ENCODE measurements at places on chromosomes 12 and 14.

GRCh38 chr12:111444925-111445725 is 39.4 kb downstream of the SH2B3 start:
- no peaks in the 10 kb centered on the region for H3K27me3 ChIP-seq
- peaks cover under 1% of the 10 kb centered on the region for H3K36me3 ChIP-seq
- no peak overlapping the region for H3K4me3 ChIP-seq
- peaks cover 29% of the 10 kb centered on the region for H3K4me1 ChIP-seq

GRCh38 chr14:35274805-35275204 is 17.4 kb upstream of the PSMA6 start:
- no peak overlapping the region for H3K4me3 ChIP-seq
- H3K27ac ChIP-seq = no peak overlapping the region
- H3K4me1 ChIP-seq = no peaks in the 10 kb centered on the region
- H3K36me3 ChIP-seq = no peaks in the 10 kb centered on the region
- no peak for DNase-seq
- H3K27me3 ChIP-seq = no peaks in the 10 kb centered on the region

DNA sequence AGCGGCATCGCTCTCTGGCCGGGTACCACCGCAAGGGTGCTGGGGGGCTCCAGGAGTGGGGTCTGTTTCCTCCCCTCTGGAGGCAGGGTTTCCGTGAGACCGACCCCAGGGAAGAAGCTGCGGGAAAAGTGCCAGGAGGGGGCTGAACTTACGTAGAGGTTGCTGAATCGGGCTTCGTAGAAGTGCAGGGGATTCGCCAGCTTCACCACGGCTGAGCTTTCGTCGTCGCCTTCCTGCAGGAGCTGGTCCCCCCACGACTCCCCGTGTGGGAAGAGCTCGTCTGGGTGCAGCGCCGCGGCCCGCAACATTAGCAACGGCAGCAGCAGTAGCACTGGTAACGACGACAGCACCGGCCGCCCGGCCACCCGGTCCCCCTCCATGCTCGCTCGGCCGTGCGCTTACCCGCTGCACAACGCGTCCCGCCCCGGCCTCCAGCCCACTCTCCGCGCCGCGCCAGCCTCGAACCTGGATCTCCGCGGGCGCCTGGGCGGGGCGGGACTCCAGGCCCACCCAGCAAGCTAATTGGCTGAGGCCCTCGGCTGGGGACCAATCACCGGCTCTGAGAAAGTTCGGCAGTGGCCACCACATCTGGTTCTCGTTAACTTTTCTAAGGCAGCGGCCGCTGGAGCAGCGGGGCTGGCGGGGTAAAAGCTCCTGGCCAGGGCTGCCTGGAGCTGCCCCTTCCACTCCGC is at the start of gene NID2:
Gene NID2, minus strand, starts transcription at position 445 of the 692 bp plus-strand sequence. Its CDS starts 65 bp downstream, at position 380.
- H3K4me3 ChIP-seq = peak within 1 kb of the TSS; percentile 68
- DNase-seq = peak; percentile 85
- no peaks in the 10 kb centered on the region for H3K27me3 ChIP-seq
- peaks cover 3% of the 10 kb centered on the region for H3K4me1 ChIP-seq

GRCh38 chr14:24108336-24108874 is 6.2 kb upstream of the DCAF11 start:
- H3K4me1 ChIP-seq = peaks cover 15% of the 10 kb centered on the region
- no peak for DNase-seq
- peak overlapping the region; percentile 4 for H3K27ac ChIP-seq
- no peaks in the 10 kb centered on the region for H3K36me3 ChIP-seq
- H3K27me3 ChIP-seq = no peaks in the 10 kb centered on the region

- peak overlapping the region; percentile 28 for H3K4me3 ChIP-seq
- DNase-seq = no peak
Measured at GRCh38 chr12:6323340-6323994, 13.0 kb downstream of the PLEKHG6 start.

DNA sequence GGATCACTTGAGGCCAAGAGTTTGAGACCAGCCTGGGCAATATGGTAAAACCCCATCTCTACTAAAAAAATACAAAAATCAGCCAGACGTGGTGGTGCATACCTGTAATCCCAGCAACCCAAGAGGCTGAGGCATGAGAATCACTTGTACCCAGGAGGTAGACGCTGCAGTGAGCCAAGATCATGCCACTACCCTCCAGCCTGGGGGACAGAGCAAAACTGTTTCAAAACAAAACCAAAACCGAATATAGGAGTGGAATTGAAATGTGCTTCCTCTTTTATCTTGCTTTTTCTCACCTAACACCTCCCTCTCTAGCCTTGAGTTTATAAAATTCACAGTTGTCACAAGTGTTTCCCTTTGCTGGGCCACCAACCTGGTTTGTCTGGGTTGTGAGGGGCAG is 181.9 kb downstream of the PAH start:
- no peak for DNase-seq
- no peak overlapping the region for H3K4me3 ChIP-seq
- no peaks in the 10 kb centered on the region for H3K36me3 ChIP-seq
- H3K27me3 ChIP-seq = no peaks in the 10 kb centered on the region

- H3K27ac ChIP-seq = no peak overlapping the region
- H3K4me1 ChIP-seq = no peaks in the 10 kb centered on the region
- no peak overlapping the region for H3K4me3 ChIP-seq
- H3K27me3 ChIP-seq = no peaks in the 10 kb centered on the region
Measured at GRCh38 chr12:106071686-106072085, 67.1 kb downstream of the NUAK1 start.

- no peak overlapping the region for H3K27ac ChIP-seq
- H3K36me3 ChIP-seq = no peaks in the 10 kb centered on the region
- no peak overlapping the region for H3K4me3 ChIP-seq
- no peaks in the 10 kb centered on the region for H3K4me1 ChIP-seq
- no peaks in the 10 kb centered on the region for H3K27me3 ChIP-seq
Measured at GRCh38 chr12:3004655-3005565, 45.7 kb downstream of the TEAD4 start.

DNA sequence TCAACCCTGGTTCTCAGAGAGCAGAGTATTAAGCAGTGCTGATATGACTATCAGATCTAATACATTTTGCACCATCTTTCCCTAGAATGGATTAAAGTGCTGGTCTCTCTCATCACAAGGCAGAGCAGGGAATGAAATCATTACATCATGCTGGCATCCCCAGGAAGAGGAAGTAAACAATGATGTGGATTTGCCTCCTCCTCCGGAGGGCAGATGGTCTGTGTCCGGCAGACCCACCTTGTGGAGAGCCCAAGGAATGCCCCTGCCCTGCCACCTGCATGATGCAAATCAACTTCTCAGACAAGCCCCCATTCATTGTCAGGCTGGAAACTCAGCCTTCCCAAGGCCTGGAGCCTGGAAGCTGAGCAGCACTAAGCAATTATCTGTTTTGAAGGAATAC is 1149.1 kb downstream of the VRK1 start:
- H3K27ac ChIP-seq = no peak overlapping the region
- no peaks in the 10 kb centered on the region for H3K27me3 ChIP-seq
- DNase-seq = no peak
- H3K4me3 ChIP-seq = no peak overlapping the region
- no peaks in the 10 kb centered on the region for H3K4me1 ChIP-seq

GRCh38 chr14:67653651-67654280 is 20.7 kb downstream of the VTI1B start:
- no peak for DNase-seq
- H3K27me3 ChIP-seq = no peaks in the 10 kb centered on the region
- H3K4me1 ChIP-seq = no peaks in the 10 kb centered on the region
- peaks cover 36% of the 10 kb centered on the region for H3K36me3 ChIP-seq
- no peak overlapping the region for H3K27ac ChIP-seq

GRCh38 chr14:99125616-99126431 is 146.2 kb downstream of the BCL11B start:
- H3K4me3 ChIP-seq = no peak overlapping the region
- H3K36me3 ChIP-seq = no peaks in the 10 kb centered on the region
- no peaks in the 10 kb centered on the region for H3K4me1 ChIP-seq
- H3K27ac ChIP-seq = no peak overlapping the region

DNA sequence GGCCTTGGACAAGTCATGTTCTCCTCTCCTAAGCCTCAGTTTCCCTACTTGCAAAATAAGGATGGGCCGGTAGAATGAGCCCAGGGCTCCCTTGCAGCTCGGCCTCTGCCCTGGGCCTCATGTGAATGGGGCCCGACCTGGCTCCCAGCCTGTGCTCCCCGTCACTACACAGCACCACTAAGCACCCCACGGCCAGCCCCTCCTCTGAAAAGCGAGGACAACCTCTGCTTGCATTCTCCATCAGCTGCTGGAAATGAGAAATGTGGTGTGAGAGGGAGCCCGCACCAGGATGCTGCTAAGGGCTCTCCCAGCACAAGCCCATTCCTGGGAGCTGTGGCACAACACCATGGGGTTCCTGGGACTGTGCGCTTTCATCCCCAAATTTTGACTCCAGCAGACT is 10.2 kb downstream of the SLC25A47 start:
- H3K27me3 ChIP-seq = no peaks in the 10 kb centered on the region
- H3K4me1 ChIP-seq = no peaks in the 10 kb centered on the region
- H3K4me3 ChIP-seq = no peak overlapping the region
- peaks cover 9% of the 10 kb centered on the region for H3K36me3 ChIP-seq
- H3K27ac ChIP-seq = no peak overlapping the region
- DNase-seq = no peak

- H3K4me1 ChIP-seq = no peaks in the 10 kb centered on the region
- no peaks in the 10 kb centered on the region for H3K36me3 ChIP-seq
- no peak for DNase-seq
- no peaks in the 10 kb centered on the region for H3K27me3 ChIP-seq
- no peak overlapping the region for H3K27ac ChIP-seq
Measured at GRCh38 chr12:120066341-120066740, 50.2 kb downstream of the RAB35 start.

GRCh38 chr12:89980236-89980635 is 271.6 kb upstream of the ATP2B1 start:
- no peak overlapping the region for H3K4me3 ChIP-seq
- no peaks in the 10 kb centered on the region for H3K36me3 ChIP-seq
- H3K27ac ChIP-seq = no peak overlapping the region
- DNase-seq = peak; percentile 30
- H3K4me1 ChIP-seq = no peaks in the 10 kb centered on the region

DNA sequence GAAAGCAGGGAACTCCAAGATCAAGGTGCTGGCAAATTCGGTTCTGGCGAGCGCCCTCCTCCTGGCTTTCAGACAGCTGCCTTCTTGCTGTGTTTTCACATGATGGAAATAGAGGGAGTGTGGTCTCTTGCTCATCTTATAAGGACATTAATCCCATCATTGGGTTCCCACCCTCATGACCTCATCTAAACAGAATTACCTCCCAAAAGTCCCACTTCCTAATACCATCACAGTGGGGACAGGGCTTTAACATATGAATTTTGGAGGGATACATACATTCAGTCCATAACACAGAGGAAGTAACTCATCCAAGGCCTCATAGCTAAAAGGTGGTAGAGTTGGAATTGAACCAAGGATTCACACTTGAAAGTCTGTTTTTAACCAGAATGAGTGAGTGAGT is 28.6 kb downstream of the DYRK2 start:
- peaks cover 18% of the 10 kb centered on the region for H3K36me3 ChIP-seq
- no peak overlapping the region for H3K4me3 ChIP-seq
- H3K27me3 ChIP-seq = no peaks in the 10 kb centered on the region
- H3K27ac ChIP-seq = no peak overlapping the region
- DNase-seq = no peak
- peaks cover 3% of the 10 kb centered on the region for H3K4me1 ChIP-seq

DNA sequence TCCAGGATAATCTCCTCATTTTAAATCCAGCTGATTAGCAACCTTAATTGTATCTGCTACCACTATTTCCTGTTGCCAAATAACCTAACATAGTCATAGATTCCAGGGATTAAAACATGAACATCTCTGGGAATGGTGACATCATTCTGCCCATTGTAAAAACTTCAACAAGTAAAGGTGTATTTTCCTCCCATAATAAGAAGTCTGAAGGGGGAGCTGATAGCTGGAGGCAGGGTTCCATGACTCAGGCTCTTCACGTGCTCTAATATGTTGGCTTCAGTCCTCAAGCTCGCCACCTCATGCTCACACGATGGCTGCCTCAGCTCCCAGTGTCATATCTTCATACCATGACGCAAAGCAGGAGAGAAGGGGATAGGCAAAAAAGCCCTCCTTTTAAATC is 172.0 kb upstream of the VASH1 start:
- H3K4me3 ChIP-seq = no peak overlapping the region
- no peaks in the 10 kb centered on the region for H3K27me3 ChIP-seq
- DNase-seq = no peak
- no peaks in the 10 kb centered on the region for H3K4me1 ChIP-seq

- H3K27me3 ChIP-seq = no peaks in the 10 kb centered on the region
- no peak for DNase-seq
- no peaks in the 10 kb centered on the region for H3K36me3 ChIP-seq
- no peak overlapping the region for H3K27ac ChIP-seq
- H3K4me3 ChIP-seq = no peak overlapping the region
Measured at GRCh38 chr14:89947344-89947743, 7.2 kb downstream of the EFCAB11 start.

DNA sequence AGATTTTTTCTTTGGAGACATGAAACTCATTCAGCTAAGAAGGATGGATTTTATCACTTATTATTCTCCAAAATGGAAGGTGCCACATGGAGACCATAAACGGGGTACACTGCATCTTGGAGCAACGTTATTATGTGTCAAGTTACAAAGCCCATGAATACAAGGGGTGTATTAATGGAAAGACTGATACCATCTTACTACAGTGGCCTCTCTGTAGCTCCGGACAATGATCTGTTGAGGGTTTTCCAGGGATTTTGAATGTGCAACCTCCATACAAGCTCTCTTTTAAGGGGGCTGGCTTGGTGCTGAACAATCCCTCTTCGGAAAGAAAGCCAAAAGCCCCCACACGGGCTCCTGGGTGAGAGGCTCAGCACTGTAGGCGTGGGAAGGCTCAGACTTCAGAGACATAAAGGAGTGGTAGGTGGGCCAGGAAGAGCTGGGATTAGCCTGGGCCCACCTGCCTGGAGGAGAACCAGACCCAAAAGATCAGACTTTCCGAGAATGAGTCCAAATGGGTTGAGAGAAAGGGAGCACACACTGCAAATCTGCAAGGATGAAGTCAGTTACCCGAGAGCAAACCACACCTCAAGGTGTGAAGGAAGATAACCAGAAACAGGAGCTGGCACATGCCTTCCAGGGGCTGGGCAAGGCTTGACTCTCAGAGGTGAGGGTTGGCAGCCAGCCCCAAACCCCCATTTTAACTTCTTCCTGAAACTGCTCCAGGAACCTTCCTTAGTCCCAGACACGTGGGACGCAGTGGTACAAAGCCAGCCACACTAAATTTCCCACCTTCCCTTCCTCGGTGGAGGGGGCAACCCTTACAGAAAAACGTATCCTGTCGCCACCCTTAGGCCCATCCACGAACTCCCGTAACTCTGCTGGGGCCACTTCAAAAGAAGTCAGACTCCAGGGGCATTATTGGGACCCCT is 1.5 kb downstream of the VPS37B start:
- DNase-seq = no peak
- H3K27ac ChIP-seq = peak overlapping the region; percentile 87
- peaks cover 51% of the 10 kb centered on the region for H3K4me1 ChIP-seq
- no peaks in the 10 kb centered on the region for H3K27me3 ChIP-seq
- H3K36me3 ChIP-seq = no peaks in the 10 kb centered on the region
- H3K4me3 ChIP-seq = peak overlapping the region; percentile 74

GRCh38 chr14:65676361-65677014 is 264.0 kb downstream of the FUT8 start:
- no peaks in the 10 kb centered on the region for H3K36me3 ChIP-seq
- H3K27ac ChIP-seq = no peak overlapping the region
- no peaks in the 10 kb centered on the region for H3K27me3 ChIP-seq
- H3K4me3 ChIP-seq = no peak overlapping the region
- no peak for DNase-seq
- H3K4me1 ChIP-seq = no peaks in the 10 kb centered on the region

All from tibial nerve (tissue), 4 donors.